Activated CD4-positive, CD25-positive, alpha-beta regulatory T cell treated with anti-CD3 and anti-CD28 coated beads, Interleukin-2, amount 50 U/mL, for 24 hours (primary cell): ENCODE measurements at places on chromosomes 1 and 21.

- ATAC-seq: no peak
Observed at GRCh38 chr1:90509225-90510048, 207.7 kb downstream of the BARHL2 start.

DNA sequence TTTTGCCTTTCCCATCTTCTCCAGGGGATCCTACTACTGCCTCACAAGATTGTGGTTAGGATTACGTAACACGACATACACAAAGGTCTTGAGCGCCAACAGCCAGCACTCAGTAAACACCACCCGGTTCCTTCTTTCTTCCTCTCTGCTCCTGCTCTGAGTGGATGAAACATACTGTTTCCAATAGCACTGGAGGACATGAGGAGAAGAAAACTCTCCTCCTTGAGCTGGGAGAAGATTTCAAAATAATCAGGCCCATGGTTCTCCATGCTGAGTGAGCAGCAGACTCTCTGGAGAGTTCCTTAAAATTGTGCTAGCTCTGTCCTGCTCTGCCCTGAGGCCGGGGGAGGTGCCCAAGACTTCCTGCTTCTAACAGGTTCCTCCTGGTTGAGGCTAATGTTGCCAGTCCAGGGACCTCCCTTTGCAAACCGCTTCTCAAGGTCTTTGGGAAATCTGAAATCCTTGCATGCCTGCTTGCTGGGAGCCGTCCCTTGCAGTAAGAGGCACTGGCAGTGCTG, 29.4 kb upstream of the MX1 start:
- ATAC-seq: no peak

DNA sequence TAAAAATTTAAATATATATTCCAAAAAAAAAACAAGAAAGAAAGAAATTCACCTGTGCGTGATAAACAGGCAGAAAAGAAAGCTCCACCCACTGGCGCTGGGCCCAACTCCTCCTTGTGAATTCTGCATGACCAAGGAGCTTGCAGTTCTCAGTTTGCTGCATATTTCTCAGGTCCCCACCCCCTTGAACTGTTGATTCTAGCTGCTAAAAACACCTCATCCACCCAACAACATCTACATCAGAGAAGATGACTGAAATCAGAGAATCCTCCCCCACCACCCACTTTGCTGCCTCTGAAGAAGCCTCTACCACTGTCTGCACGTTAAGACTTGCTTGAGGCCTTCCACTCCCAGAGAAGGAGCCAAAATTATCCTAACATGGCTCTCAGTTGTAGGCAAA, 104.8 kb downstream of the RGS2 start:
- no peak for ATAC-seq

DNA sequence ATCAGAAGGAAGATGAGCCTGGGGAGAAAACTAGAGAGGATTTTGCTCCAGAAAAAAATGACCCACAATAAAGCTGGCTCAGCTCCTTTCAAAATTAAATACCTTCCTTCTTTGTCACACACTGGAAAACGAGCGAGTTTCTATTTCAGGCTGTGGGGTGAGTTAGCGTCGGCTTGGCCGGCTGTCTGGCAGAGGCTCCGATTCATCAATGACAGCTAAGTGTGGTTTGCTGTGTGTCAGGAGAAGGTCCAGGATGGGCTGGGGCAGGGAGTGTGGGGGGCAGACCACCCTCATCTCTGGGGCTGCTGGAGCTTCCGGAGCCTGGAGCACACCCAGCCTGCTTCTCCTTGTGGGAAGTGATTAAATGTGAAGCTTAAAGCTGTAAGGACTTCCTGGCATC, 120.2 kb downstream of the ETS2 start:
- no peak for ATAC-seq

- ATAC-seq: no peak
Observed at GRCh38 chr1:44314452-44314851, 40.6 kb downstream of the ERI3 start.

- peak; percentile 40 for ATAC-seq
Observed at GRCh38 chr1:117106478-117106877, 15.1 kb downstream of the TRIM45 start.

GRCh38 chr1:77322061-77322900, 40.5 kb downstream of the AK5 start:
- ATAC-seq: no peak

DNA sequence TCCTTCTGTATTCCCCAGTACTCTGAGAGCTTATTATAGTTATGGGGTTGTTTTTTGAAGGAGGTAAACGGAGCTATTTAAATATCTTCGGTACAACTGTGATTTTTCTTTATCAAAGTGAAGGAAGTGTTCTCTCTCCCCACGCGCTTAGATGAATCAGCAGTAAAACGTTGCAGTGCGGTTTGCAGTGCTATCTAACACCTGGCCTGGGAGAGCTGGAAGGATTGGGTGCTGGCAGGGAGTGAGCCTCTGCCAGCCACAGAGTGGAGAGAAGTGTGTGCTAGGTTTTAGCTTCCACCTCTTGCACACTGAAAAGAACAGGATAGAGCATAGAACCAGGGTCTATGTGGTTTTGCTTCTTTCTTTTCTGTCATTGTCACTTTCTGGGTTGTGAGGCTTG, 165.9 kb downstream of the SDCCAG8 start:
- ATAC-seq: peak; percentile 93

DNA sequence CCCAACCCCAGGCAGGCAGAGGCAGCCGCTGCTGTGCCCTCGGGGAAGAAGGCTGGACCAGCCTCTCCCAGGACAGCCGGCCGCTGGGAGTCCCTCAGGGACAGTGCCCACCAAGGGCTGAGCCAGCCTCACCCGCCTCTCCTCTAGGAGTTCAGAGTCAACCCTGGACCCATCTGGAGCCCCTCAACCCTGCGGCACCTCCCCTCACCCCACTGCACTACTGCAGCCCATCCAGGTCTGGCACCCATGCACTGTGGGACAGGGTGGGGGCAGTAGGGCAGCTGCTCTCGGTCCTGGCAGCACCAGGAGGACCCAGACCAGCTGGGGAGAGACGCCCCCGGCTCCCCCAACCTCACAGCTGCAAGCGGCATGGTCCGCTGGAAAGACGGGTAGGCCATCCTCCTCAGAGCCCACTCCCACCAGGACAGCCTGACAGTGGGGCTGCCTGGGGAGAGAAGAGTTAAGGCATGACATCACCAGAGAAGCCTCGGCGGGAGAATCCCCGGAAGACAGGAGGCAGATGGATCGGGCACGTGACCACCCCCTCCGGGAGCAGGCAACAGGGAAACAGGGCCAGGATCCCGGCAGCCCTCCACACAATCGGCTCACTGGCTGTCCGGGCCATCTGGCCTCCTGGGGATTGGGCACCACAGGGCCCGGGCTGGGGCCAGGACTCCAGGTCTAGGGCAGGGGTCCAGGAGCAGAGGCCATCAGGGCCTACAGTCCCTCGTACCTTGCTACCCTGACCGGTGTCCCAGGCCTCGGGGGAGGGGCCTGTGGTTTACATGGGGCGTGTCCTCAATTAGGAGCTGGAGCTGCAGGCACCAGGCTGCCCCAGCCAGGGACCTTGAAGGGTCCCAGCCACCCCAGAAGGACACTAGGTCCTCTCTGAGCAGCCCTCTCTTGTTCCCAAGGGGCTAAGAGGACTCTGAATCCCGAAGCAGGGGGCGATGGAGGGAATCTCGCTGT, 3.1 kb downstream of the ACAP3 start:
- no peak for ATAC-seq

DNA sequence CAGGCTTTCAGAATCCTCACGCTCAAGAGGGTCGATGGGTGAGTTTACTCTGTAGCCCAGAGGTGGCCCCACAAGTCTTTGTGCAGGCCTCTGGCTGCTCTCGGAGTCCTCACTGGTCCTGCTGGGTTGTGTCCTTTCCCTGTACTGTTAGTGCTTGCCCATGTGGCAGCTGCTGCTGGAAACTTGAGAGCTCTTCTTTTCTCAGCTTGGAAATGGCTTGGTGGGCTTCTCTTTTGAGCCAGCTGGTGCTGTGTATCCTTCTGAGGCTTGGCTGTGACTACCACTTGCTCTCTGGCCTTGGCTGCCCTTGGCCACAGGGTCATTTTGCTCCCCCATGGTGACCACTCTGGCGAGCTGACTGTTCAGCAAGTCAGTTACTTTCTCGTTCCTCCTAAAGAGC, 82.2 kb upstream of the LMO4 start:
- ATAC-seq: no peak

GRCh38 chr1:166839600-166840308, 479 bp downstream of the POGK start:
- peak; percentile 39 for ATAC-seq

- no peak for ATAC-seq
Observed at GRCh38 chr1:45047032-45047431, 35.0 kb downstream of the UROD start.

GRCh38 chr21:41622831-41623548, 115.0 kb upstream of the TMPRSS2 start:
- ATAC-seq: peak; percentile 74

DNA sequence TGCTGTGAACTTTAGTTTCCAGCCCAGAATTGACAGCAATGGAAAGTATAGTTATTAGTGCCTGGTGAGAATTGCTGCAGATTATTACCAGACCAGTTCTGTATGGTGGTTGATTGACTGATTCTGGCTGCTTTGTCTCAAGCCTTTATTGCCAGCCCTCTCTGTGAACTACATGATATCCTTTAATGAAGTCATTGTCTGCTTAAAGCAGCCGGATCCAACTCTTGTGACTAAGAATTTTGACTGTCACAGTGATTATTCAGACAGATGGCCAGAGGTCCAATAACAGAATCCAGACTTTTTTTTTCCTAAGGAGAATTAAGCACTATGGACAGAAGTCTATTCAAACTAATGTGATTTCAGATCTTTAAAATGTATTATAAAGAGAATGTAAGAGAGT, 1548.6 kb upstream of the B3GALT2 start:
- no peak for ATAC-seq

- ATAC-seq: no peak
Observed at GRCh38 chr1:62396871-62397270, 40.0 kb upstream of the USP1 start.

GRCh38 chr1:9689971-9690381, 38.4 kb downstream of the PIK3CD start:
- no peak for ATAC-seq

DNA sequence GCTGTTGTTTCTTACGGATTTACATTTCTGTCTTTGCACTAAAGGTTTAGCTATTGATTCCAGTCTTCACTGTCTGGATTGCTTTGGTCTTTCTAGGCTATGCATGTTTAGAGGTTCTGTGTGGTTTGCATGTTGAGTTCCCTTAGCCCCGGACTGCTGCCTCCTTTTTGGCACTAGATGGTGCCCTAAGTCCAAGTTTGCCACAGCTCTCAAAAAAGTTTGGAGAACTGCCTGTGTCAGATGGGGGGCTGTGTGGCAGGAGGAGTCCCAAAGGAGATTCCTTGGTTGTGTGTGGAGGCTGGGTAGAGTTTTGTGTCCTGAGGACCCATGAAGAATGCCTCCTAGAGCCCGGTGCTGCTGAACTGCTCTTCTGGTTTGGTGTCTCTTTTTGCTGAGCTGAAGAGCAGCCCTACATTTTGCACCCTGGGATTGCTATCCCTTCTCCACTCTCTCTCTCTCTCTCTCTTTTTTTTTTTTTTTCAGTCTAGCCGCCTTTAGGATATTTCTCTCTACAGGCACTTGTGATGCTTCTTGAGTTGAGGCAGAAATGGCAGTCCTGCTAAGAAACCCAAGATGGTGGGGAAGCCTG, 74.4 kb downstream of the PTGS2 start:
- ATAC-seq: no peak

DNA sequence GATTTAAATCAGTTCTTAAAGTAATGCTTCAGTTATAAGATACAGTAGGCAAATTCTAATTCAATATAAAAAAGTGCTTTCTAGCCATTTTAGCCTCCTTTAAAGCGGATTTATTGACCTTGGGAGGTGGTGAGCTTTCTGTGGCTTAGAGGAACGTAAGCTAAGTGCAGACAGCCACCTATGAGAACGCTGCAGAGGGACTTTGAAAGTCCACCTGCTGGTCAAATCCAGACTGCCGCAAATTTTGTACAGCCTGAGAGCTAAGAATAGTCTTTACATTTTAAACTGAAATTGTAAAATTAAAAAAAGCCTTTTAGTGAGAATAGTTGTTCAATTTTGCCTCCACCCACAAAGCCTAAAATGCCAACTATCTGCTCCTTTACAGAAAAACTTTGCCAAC, 67.0 kb upstream of the SSX2IP start:
- ATAC-seq: no peak

GRCh38 chr1:147924813-147925212, 3.4 kb upstream of the GPR89B start:
- no peak for ATAC-seq

DNA sequence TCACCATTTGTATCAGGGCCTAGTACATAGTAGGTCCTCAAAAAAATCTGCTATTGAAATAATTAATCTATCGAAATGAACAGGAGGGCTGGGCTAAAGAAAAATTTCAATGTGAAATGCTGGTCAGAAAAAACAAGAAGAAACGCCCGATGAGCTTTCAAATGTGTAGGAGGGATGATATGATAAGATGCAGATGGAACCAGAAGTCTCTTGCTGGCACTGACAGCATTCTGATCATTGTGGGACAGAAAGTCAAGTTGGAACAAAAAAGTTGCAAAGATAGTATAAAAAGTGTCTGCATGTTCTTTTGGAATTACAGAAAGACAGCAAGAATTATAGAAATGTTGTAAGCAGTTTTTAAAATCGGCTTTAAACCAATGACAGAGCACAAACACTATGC, 11.1 kb downstream of the G0S2 start:
- ATAC-seq: no peak

GRCh38 chr1:6106977-6107376, 61.3 kb downstream of the KCNAB2 start:
- ATAC-seq: no peak

DNA sequence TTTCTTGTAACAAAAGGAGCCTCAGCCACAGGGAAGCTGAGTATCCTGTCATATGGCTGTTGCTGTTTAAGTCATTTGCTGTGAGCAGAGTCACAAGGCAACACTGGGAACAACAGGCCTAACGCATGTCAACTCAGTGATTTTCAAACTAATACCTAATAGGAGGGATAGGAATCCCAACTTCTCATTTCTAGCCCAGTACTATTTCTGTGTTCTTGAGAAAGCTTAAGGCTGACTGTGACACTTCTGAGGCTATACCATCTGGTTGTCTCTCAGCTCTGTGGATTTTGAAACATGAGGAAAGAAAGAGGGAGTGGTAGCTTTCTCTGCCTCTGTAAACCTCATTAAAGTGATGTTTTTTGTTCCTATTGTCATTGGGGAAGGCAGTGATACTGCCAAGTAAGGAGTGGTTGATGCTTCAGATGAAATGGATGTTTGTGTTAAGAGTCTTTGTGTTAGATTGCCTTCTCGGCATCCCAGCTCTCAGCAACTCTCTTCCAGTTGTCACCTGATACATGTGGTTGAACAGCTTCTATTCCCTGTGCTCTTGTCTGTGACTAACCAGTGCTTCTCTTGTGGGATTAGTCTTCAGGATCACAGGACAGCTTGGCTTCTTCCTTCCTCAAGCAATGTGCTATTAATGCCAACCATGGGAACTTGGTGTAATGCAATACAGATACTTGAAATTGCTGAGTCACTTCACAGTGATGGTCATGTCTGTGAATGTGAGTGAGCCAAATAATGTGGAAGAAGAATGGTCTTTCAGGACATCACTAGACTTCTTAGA, 166.8 kb upstream of the IVNS1ABP start:
- peak; percentile 24 for ATAC-seq
